ENCODE measurements at places on chromosomes 1 and 21.

DNA sequence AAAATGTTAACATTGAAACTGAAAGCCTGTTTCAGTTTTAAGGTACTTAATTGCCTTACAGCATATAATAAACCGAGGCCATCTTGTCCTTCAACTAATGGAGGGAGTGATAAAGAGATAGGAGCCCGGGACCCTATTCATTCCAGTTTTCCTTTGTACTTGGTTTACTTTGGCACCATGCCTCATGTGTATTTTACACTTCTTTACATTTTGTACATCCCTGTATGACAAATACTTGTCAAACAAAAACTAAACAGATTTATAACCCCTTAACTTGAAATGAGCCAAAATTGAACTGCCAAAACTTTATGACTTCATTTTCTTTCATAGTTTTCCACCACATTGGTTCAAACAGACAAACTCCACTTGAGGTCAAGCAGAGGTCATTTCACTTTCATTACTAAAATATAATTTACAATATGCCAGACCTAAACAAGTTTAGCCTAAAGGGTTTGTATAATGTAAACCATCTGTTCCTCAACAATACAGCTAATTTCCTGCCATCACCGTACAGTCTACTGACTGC lies 30.9 kb upstream of the UBE2U start:
- no peak for DNase-seq

- no peak for DNase-seq
Measured at GRCh38 chr1:46193984-46194570, 4.2 kb downstream of the POMGNT1 start.

- DNase-seq = no peak
Measured at GRCh38 chr1:186183219-186183618, 191.8 kb downstream of the TPR start.

DNA sequence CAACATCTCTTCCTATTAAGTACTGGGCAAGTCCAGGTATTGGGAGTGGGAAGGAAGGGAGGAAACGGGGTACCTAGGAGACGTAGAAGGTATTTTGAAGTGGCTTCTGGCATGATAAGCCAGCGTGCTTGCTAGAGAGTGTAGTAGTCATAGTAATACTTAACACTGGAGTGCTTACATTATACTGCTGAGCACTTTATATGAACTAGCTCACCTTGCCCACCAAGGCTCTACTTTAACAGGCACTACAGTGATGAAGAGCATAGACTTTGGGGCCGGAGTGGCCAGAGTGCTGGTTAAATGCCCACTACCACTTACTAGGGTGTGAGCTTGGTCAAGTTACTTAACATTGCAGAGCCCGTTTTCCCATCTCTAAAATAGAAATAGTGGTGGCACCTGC lies 61.7 kb downstream of the ACP6 start:
- DNase-seq = no peak

DNA sequence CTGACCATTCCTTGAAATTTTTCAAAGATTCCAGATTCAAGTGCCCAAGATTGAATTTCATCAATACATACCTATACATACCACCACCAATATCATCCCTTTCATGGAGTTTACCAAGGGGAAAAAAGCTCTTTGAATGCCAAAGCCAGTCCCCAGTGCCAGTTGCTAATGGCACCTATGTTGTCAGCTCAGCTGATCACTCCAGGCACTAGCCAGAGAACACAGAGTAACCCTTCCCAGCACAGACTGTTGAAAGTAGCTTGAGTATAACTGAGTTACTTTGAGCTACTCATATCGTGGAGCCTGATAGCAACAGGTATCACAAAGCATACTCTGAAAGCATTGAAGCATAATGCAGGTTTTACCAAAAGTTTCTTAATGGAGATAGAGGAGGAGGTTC lies 133.9 kb upstream of the NFIA start:
- no peak for DNase-seq

Measured in cortex of kidney (tissue), 1 donor.